ENCODE measurements at places on chromosomes 13 and 19.

- no peak for DNase-seq
Observed at GRCh38 chr13:30881191-30881651, 24.9 kb upstream of the MEDAG start.

- no peak for DNase-seq
Observed at GRCh38 chr19:29565171-29565570, 39.4 kb downstream of the VSTM2B start.

DNA sequence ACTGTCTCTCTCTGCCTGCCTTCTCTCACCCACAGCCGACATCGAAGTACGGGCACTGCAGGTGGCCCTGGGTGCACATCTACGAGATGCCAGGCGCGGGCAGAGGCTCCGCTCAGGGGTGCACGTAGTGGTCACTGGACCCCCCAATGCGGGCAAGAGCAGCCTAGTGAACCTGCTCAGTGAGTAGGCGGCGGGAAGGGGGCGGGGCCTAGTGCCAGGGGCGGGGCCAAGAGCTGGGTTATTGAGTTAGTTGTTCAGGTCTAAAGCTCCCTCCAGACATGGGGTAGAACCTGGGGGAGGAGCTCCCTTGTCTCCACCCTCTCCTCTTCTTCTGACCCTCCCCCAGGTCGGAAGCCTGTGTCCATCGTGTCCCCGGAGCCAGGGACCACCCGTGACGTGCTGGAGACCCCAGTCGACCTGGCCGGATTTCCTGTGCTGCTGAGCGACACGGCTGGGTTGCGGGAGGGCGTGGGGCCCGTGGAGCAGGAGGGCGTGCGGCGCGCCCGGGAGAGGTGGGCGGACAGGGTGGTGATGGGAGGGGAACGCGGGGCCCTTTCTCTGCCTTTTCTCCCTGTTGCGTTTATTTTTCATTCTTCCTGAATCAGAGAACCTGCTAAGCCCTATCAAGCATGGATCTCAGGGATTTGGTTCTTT is 1.9 kb downstream of the GTPBP3 start:
- peak; percentile 36 for DNase-seq

DNA sequence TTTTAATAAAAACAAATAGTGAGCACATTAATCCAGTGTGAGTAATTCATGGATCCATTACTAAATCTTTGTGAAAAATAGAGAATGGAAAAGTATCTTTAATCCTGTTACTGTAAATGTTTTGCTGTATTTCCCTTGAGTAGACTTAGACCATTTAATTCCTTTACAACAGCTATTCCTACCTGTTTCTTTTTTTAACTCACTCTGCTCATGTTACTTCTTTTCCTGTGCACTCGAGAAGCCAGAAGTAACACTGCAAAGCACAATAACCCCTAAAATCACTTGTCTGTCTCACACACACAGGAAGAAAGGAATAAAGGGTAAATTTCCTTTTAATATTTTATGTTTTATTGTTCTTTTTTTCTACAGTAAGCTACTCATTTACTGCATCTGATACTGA is 244.3 kb downstream of the SHISA2 start:
- DNase-seq, result no peak

DNA sequence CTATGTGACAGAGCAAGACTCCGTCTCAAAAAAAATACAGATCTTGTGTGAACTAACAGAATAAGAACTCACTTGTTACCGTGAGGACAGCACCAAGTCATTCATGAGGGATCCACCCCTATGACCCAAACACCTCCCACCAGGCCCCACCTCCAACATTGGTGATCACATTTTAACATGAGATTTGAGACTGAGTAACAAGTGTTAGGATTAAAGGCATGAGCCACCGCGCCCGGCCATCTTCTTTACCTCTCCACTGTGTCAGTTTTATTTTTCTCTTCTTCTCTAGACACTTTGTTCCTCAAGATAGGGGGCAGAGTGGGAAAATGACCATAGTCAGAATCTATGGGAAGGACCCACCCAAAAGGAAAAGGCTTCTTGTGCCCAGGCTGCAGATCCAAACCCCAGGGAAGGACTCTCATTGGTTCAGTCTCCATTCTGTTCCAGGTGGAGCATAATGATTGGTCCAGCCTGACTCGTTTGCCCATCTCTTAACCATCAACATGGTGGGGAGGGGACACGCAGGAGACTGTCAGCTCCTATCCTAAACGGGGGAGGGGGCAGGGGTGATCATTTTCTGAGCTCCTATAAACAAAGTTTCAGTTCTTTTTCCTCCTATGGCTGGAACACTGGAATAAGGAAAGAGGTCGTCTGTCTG is 1.3 kb upstream of the CALM3 start:
- DNase-seq, result no peak

DNA sequence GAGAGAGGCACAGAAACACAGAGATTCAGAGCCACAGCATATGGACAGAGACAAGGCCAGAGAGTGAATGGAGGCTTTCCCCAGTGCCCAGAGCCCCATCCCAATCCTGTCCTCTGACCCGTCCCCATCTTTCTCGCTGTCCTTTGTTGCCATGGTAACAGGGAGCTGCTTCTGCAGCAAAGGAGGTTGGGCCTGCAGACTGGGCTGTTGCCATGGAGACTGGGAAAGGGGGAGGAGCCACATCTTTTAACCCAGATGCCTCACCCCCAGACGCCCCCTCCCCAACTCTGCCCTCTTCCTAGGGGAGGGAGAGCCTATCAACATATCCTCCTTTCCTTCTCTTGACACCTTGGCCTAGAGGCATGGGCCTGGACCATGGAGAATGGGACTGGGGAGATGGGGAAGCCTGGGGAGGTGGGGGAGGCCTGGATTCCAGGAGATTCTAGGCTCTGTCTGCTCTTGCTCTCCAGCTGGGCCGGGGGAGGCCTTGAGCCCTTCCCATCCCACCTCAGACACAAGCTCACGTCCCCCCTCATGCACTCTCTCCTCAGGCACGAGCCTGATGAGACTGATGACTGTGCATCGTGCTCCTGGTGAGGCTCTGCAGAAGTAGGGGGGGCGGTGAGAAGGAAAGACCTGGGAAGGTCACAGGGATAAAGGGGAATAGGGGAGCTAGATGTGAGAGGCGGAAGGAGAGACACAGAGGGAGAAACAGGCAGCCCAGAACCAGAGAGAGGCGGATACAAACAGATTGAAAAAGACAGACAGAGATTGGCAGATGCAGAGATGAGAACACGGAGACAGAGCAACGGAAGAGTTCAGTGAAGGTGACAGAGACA is 2.1 kb upstream of the ATP1A3 start:
- DNase-seq, result no peak

DNA sequence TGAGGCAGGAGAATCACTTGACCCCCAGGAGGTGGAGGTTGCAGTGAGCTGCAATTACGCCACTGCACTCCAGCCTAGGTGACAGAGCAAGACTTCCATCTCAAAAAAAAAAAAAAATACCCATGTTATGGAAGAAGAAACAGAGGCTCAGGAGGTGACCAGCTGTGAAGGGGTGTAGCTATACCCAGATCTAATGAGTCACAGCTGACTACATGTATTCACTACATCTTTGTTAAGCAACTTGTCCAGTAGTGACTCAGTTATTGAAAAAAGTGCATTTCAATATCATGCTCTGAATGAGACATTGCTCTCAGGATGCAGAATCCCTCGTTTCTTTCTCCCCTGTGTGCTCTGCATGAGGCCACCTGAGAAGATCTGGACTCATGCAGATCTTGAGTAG is 16.1 kb upstream of the SPART start:
- no peak for DNase-seq

GRCh38 chr13:30867089-30867669 is 38.9 kb upstream of the MEDAG start:
- DNase-seq, result no peak

GRCh38 chr19:33373453-33374235 is at the start of gene CEBPG:
TSS of gene CEBPG (plus strand) at chr19:33373709. CDS start at chr19:33379240, 5,531 bp downstream.
- DNase-seq, result peak; percentile 92

GRCh38 chr13:27339299-27339698 is 68.7 kb downstream of the RASL11A start:
- DNase-seq, result peak; percentile 18

- DNase-seq, result no peak
Observed at GRCh38 chr13:94263038-94263437, 216.4 kb downstream of the DCT start.

- DNase-seq, result no peak
Observed at GRCh38 chr19:13339869-13340268, 166.4 kb downstream of the CACNA1A start.

- no peak for DNase-seq
Observed at GRCh38 chr13:36069881-36070366, 61.3 kb downstream of the DCLK1 start.

DNA sequence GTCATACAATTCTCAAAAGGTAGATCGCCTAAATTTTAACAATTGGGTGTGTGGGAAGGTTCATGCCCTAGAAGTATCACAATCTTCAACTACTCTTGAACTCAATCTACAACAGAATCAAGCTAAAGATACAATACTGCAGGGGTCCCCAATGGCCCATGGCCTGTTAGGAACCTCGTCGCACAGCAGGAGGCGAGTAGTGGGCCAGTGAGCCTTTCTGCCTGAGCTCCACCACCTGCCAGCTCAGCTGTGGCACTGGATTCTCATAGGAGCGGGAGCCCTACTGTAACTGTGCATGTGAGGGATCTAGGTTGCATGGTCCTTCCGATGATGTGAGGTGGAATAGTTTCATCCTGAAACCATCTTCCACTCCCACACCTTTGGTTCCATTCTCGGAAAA is 230.6 kb downstream of the KLF12 start:
- DNase-seq, result no peak

DNA sequence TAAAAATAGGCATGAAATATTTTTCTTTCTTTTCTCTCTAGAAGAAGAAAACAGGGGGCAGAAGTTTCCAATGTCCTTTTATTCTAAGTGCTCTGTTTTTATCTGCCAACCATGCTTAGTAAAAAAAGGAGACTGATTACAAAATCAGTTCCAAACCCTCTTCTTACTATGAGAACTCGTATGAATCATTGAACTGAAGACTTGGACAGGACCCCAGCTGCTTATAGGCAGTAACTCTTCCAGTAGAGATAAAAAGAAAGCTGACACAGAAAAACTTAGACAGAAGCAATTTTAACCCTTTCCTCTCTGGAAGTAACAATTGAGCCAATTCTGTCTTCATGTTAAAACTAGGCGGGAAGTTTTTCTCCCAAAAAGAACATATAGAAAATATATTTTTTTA is 24.5 kb upstream of the FREM2 start:
- no peak for DNase-seq

DNA sequence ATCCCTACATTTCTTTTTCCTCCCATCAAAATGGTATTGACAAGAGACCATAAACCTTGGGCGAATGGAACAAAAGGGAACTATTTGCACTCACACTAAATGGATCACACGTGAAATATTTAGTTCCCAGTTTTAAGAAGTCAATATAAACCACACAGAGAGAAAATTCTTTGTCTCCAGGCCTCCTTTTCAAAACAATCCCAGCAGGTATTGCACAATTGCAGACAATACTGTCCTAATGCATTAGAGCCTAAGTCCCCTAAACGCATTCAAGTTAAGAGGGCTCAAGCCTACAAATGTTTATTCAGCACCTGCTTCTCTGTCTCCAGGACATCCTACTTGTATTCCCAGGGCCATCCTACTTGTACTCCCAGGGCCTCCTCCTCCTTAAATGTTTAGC is 1.3 kb upstream of the B3GLCT start:
- no peak for DNase-seq

DNA sequence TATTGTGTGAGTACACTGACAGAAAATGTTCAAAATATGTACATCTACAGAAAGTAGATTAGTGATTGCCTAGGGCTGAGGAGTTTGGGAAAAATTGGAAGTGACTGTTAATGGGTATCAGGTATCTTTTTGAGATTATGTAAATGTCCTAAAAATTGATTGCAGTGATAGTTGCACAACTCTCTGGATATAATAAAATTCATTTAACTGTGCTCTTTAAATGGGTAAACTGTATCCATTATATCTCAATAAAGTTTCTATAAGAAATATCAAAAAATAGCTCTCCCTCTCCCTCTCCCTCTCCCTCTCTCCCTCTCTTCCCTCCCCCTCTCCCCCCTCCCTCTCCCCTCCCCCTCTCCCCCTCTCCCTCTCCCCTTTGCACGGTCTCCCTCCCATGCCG is 9.4 kb upstream of the ZNF227 start:
- no peak for DNase-seq

DNA sequence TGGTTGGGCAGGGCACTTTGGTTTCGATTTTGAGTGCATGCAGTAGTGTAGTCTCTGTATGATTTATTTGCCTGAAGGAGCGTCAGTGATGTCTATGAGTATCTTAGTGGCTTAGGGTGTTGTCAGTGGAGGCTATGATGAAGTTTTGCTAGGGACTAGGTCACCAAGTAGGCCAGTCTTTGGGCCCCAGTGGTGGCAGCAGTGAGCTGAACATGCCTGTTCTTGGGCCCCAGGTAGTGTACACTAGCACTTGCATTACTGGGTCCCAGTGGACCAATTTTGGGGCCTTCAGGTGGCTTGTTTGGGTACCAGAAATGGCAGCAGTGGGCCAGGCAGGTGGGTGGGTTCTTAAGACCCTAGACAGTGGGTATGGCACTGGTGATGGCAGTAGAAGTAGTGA is 598.7 kb upstream of the SPRY2 start:
- no peak for DNase-seq

DNA sequence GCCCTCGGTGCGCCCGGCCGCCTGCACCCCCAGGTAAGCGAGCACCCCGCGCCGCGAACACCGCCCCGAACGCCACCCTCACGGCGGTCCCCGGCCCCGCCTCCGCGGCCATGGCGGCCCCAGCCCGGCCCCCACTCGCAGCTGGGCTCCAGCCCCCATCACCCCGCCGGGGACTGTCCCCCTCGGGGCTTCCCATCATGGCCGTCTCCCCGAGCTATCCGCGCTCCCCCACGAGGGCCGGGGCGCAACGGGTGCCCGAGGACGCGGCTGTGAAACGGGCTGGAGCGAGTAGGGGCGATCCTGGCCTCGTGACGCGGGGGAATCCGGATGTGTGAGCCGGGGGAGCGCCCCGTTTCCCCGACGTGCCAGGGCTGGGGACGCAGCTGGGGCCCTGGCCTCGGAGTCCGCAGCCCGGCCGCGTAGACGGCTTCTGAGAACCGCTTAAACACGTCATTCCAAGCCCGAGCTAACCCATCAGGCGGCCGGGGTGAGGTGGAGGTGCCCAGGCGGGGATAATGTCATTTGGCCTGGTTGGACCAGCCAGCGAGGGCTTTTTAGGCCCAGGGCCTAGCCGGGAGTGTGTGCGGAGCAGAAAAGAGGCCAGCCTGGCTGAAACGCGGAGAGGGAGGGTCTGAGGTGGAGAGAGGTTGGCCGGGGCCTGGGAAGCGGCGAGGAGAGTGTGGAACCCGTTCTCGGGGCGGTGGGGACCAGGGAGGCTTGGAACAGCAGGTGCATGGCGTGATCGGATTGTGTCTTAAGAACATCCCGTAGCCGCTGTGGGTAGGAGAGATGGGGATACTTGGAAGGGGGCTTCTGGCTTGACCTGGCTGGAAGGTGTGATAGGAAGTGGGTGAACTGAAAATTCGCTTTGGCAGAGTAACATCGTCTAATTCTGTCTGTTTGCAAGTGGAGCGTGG is 550 bp downstream of the CERS4 start:
- peak; percentile 70 for DNase-seq

- no peak for DNase-seq
Observed at GRCh38 chr19:38079926-38080380, 144.1 kb downstream of the DPF1 start.

DNA sequence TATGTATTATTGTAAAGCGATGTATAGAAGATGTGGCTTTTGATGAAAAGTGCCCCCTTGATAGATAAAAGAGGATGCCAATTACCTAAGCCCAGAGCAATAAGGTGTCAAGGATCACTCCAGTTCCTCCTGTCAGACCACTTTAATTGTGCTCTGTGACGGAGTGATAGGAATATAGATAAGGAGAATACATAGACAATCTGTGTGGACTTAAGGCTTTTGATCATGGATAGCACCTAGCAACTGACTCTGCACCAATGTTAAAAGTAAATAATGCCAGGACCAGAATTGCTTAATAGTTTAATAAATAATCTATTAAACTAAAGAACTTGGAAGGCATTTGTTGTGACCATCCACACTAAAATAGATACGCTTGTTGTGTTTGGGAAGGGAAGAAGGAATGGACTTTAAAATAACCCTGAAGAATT is 390.7 kb upstream of the ARGLU1 start:
- no peak for DNase-seq
